ENCODE measurements at places on chromosomes 1 and 21. TPM values are rescaled to one million over a fixed set of nuclear protein-coding genes. Genes with fewer than 3 reads are reported as not detected.

LCE7A gene
- not detected for total RNA-seq

MTARC1 gene
- 33.3 TPM for total RNA-seq

HSPB7 gene
- total RNA-seq = 1,770 TPM

RIIAD1 gene
- total RNA-seq = 3.3 TPM

COL11A1 gene
- not detected for total RNA-seq

ZMYM1 gene
- 6.9 TPM for total RNA-seq

- no peak for DNase-seq
Measured at GRCh38 chr1:233972951-233973635, 68.6 kb downstream of the SLC35F3 start.

DNA sequence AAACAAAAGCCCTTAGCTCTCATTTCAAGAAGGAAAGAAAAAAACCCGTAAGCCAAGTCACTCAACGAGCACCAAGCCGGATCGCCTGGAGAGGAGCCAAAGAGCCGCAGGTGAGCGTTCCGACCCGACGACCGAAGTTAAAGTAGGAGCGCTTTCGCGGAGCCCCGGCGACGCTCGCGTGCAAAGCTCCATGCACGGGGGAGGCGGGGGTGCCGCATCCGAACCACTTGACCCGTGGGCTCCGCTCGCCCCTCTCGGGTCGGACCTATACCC is 382 bp downstream of the GPBP1L1 start:
- DNase-seq = peak; percentile 73

DNA sequence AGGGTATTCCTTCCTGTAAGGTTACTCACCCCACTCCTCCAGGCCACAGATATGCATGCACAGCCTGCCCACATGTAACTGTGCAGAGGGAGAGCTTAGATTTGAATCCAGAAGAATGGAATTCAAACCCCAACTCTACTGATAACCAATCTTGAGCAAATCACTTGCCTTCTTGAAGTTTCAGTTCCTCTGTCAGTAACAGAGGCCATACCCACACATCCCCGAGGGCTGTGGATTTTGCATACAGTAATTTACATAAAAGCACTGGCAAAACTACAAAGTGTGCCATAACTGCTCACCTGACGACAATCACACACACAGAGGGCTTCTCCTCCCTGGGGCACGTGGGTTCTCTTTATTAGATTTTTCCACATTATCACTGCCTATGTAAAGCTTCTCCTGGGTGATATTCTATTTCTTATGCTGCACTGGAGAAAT is 18.6 kb downstream of the CD247 start:
- DNase-seq = no peak

GRCh38 chr1:71377886-71378285 is 297.1 kb upstream of the ZRANB2 start:
- no peak for DNase-seq

- DNase-seq = no peak
Measured at GRCh38 chr1:110266834-110267233, 56.7 kb downstream of the KCNC4 start.

DNA sequence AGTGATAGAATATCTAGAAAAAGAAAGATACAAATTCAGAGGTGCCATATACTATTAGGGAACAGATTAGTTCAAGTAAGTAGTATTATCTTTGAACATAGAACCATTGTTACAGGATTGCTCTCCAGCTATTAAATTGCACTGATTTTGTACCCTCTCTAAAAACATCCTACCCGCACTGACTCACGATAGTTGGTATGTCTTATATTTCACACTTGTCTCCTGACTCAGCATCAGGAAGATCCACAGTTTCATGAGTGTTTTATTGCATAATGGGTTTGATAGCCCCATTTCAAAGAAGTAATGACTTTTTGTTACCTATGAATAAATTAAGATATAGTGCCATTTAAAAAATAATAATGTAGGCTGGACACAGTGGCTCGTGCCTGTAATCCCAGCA is 6.0 kb downstream of the TATDN3 start:
- no peak for DNase-seq

- no peak for DNase-seq
Measured at GRCh38 chr1:8533124-8533523, 215.2 kb downstream of the SLC45A1 start.

DNA sequence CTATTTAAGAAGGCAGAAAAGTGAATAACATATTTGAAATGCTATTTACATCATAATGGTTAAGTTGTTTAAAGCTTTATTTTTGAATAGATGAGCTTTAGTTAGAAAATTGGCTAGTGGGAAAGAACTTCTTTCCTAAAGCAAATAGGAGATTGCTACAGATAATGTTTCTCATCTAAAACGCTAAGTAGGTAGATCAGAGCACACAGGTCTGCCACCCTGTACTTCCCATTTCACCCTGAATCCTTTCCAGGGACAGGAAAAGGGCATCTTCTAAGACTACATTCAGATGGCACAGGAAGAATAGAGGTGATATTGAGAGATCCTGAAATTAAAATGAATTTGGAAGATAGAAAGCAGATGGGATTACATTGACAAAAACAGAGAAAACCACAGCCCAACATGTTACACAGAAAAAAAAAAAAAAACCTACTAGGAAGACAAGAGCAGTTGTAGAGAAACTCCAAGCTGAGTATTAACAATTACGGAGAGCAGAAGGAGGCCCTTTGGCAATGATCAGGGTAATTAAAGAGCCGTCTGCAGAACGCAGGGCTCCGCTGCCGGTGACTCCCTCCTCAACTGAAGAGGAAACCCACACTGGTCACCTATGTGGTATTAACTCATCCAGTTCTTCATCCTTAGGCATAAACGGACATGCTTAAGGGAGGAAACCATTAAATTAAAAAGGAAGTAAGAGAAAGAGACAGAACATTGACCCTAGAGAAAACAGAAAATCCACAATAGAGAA is 53.6 kb upstream of the MAP10 start:
- no peak for DNase-seq

GRCh38 chr21:46109313-46110221 is 11.7 kb downstream of the COL6A2 start:
- DNase-seq = peak; percentile 14

- no peak for DNase-seq
Measured at GRCh38 chr1:23913212-23913880, at the start of gene CNR2. CNR2 (minus strand) TSS chr1:23913362; CDS start chr1:23875617, 37,745 bp downstream.

DNA sequence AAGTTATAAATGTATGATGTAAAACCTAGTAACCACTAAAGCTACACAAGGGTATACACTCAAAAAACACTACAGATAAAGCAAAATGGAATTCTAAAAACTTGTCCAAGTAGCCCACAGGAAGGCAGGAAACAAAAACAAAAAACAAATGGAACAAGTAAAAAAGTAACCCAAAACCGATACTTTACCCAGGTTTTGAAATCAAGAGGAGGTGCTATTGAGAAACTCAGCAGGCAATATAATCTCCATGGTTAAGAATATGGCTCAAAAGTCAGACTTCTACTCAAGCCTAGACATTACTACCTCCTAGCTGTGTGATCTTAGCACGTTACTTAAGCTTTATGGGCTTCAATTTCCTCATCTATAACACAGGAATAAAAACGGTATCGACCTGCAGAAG is 13.3 kb downstream of the RBBP5 start:
- no peak for DNase-seq

- no peak for DNase-seq
Measured at GRCh38 chr1:42955311-42956063, 3.2 kb downstream of the SLC2A1 start.

Measured in left cardiac atrium (tissue), 4 donors.